ENCODE measurements at places on chromosomes 2 and 18.

GRCh38 chr2:20350041-20350712 is 467 bp downstream of the PUM2 start:
- peak; percentile 49 for DNase-seq

GRCh38 chr18:68418881-68419280 is 296.0 kb downstream of the TMX3 start:
- no peak for DNase-seq

- no peak for DNase-seq
Measured at GRCh38 chr18:3626929-3627458, 177.0 kb downstream of the TGIF1 start.

GRCh38 chr2:169131587-169132512 is 62.5 kb downstream of the DHRS9 start:
- no peak for DNase-seq

GRCh38 chr2:71060871-71061270 is 7.6 kb upstream of the NAGK start:
- no peak for DNase-seq

All from stimulated activated CD4-positive, alpha-beta T cell treated with anti-CD3 and anti-CD28 coated beads, TNF-alpha, amount 100 ng/mL, for 1 hour (primary cell).